ENCODE measurements at places on chromosomes 16 and 17.

- H3K4me3 ChIP-seq: no peak overlapping the region
- H3K27ac ChIP-seq: no peak overlapping the region
- no peaks in the 10 kb centered on the region for H3K4me1 ChIP-seq
- H3K27me3 ChIP-seq: no peaks in the 10 kb centered on the region
Observed at GRCh38 chr16:48834576-48834975, 224.6 kb upstream of the N4BP1 start.

DNA sequence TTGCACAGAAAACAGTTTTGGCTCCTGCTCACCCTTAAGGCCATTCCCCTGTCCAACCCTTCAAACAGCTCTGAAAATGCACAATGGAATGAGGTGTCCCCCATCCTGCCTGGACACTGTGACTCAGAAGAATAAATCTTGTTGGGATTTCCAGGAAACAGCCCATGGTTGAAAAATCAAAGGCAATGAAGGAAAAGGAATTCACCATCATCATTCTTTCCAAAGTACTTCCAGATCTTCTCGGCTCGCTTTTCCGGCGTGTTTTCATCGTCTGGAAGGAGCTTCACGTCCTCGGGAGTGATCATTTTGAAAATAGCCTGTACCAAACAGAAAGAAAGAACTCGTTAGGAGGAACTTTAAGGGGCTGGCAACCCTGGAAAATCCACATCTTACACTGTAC lies 4.3 kb downstream of the RCVRN start:
- no peak for DNase-seq
- no peak overlapping the region for H3K4me3 ChIP-seq

GRCh38 chr17:64492481-64493109 lies 4.3 kb downstream of the POLG2 start:
- no peaks in the 10 kb centered on the region for H3K27me3 ChIP-seq
- no peak for DNase-seq
- no peak overlapping the region for H3K4me3 ChIP-seq
- peak overlapping the region; percentile 43 for H3K27ac ChIP-seq

- no peak for DNase-seq
- H3K4me3 ChIP-seq: no peak overlapping the region
- no peak overlapping the region for H3K27ac ChIP-seq
- H3K4me1 ChIP-seq: no peaks in the 10 kb centered on the region
- H3K27me3 ChIP-seq: no peaks in the 10 kb centered on the region
Observed at GRCh38 chr16:76195056-76195455, 82.1 kb upstream of the CNTNAP4 start.

DNA sequence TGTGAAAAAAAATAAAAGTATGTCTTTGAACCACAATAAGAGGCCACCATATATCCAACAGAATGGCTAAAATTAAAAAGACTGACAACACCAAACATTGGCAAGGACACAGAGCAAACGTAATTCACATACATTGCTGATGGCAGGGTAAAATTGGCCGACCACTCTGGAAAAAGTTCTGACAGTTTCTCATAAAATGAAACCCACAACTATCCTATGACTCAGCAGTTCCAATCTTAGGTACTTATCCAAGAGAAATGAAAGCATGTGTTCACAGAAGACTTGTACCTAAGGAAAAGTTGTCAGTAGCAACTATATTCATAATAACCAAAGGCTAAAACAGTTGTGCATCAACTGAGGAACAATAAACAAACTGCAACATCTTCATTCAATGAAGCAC lies 357.3 kb upstream of the XYLT1 start:
- no peak overlapping the region for H3K27ac ChIP-seq
- H3K4me1 ChIP-seq: peaks cover 5% of the 10 kb centered on the region
- H3K36me3 ChIP-seq: no peaks in the 10 kb centered on the region
- no peak overlapping the region for H3K4me3 ChIP-seq
- no peaks in the 10 kb centered on the region for H3K27me3 ChIP-seq
- no peak for DNase-seq

GRCh38 chr17:35568561-35568960 lies 7.9 kb upstream of the SLFN14 start:
- DNase-seq: no peak
- peak overlapping the region; percentile 91 for H3K4me3 ChIP-seq

DNA sequence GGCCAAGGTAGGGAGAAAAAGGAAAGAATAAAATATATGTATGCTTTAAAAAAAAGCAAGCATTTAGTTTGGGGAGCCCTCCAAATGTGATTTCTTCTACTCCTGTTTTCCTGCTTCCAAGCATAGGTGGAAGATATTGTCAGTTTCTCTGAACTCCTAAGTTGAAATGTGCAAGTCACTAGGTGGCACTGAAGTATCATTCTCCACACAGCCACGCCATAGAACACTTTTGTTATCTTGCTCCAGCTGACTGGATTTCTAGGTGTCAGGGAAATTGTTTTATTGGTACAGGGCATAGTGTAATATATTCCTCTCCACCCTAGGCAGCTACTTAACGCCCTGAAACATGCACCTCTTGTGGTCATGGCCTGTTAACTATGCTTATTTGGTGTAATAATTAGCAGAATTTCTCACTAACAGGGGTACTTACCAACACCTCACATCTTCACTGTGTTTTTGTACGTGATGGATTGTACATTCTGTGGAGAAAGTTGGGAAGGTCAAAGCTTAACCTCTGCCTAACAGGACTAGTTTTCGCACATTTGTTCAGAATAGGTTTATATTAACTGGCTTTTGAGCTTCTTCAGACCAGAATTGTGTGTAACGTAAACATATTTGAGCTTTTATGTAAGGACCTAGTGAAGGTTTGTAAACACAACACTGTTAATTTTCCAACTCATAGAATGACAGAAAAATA lies 69.3 kb downstream of the FTO start:
- peaks cover 41% of the 10 kb centered on the region for H3K4me1 ChIP-seq
- no peak overlapping the region for H3K27ac ChIP-seq
- H3K4me3 ChIP-seq: no peak overlapping the region
- H3K36me3 ChIP-seq: no peaks in the 10 kb centered on the region
- no peaks in the 10 kb centered on the region for H3K27me3 ChIP-seq

GRCh38 chr17:78915872-78916632 lies 9.1 kb downstream of the TIMP2 start:
- H3K36me3 ChIP-seq: no peaks in the 10 kb centered on the region
- peaks cover 8% of the 10 kb centered on the region for H3K4me1 ChIP-seq
- H3K27ac ChIP-seq: no peak overlapping the region
- H3K27me3 ChIP-seq: no peaks in the 10 kb centered on the region
- H3K4me3 ChIP-seq: no peak overlapping the region
- DNase-seq: no peak
